Gastroesophageal sphincter (tissue), 4 donors: ENCODE measurements at places on chromosomes 4 and X.
A peak's percentile ranks its signal among the peaks of the same experiment; 100 is the strongest.

GRCh38 chr4:138181287-138181686 lies 60.9 kb downstream of the SLC7A11 start:
- H3K27ac ChIP-seq, result peak overlapping the region; percentile 59
- peaks cover 10% of the 10 kb centered on the region for H3K4me1 ChIP-seq
- no peaks in the 10 kb centered on the region for H3K27me3 ChIP-seq
- H3K4me3 ChIP-seq, result no peak overlapping the region
- H3K36me3 ChIP-seq, result no peaks in the 10 kb centered on the region

GRCh38 chrX:19604375-19604774 lies 89.1 kb upstream of the MAP3K15 start:
- no peak overlapping the region for H3K27ac ChIP-seq
- no peaks in the 10 kb centered on the region for H3K36me3 ChIP-seq
- no peaks in the 10 kb centered on the region for H3K27me3 ChIP-seq
- no peaks in the 10 kb centered on the region for H3K4me1 ChIP-seq
- H3K4me3 ChIP-seq, result no peak overlapping the region
- no peak for ATAC-seq

DNA sequence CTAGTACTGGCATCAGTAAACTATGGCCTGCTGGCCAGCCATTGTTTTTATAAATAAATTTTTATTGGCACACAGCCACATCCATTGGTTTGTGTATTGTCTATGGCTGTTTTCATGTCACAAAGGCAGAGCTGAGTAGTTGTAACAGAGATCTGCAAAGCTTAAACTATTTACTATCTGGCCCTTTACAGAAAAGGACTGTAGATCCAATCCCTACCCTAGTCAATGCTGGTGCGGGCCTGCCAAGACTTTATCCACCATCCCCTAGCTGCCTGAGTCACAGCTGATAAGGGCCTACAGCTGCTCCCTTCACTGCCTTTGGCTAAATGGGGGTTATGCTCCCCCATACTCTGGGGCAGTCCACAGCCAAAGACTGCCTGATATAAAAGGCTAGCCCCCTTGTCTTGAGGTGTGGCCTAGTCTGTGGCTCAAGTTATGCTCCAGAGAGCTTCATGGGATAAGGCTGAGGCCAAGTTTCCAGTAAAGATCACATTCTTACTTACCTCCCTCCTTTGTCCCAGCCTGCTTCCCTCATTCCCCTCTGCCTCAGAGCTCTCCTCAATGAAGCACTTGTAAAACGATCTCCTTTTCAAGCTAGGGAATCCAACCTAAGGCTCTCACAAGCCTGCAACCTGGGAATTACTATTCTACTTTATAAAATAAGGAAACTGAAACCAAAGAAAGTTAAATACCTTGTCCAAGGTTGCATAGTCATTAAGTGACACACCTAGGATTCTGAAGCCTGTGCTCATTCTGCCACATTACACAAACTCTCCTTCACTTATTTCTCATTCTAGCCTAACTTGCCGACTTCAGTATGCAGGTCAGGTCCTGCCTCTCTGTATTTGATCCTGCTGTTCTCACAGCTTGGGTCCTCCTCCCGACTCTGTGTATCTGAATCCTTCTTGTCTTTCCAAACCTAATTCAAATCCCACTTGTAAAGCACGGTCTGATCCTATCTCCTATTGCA lies 20.7 kb downstream of the ACE2 start:
- H3K4me1 ChIP-seq, result no peaks in the 10 kb centered on the region
- H3K27ac ChIP-seq, result no peak overlapping the region
- no peaks in the 10 kb centered on the region for H3K27me3 ChIP-seq
- no peak overlapping the region for H3K4me3 ChIP-seq
- no peaks in the 10 kb centered on the region for H3K36me3 ChIP-seq
- no peak for ATAC-seq

GRCh38 chrX:64206556-64207162 lies 1.2 kb upstream of the AMER1 start:
- ATAC-seq, result no peak
- peak overlapping the region; percentile 74 for H3K4me3 ChIP-seq
- H3K27me3 ChIP-seq, result no peaks in the 10 kb centered on the region
- H3K27ac ChIP-seq, result peak overlapping the region; percentile 94
- H3K36me3 ChIP-seq, result no peaks in the 10 kb centered on the region
- H3K4me1 ChIP-seq, result peaks cover 43% of the 10 kb centered on the region

DNA sequence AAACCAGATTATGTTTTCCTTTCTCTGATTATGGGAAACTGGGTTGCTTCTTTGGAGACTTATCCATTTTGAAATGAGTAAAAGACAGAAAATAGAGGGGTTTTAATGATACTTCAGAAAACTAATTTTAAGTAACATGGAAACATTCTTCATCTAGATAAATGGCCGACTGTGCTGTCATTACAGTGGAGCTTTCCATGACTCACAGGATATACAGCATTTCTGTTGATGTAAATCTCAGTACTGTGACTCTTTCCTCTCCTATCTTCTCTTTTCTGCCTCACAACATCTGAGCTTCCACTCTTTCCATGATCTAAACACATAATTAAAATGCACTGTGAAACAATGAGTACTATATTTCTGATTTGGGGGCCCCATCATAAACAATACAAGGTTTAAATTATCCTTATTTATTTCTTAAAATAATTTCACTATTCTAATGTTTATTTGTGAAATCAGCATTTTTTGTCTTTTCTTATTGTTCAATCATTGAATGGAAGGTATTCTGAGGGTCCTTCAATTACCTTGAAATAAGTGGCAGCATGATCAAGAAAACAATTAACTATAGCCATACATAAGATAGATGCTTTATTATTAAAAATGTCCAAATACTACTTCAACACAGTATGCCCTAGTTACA lies 19.3 kb downstream of the SEC24D start:
- peaks cover 50% of the 10 kb centered on the region for H3K36me3 ChIP-seq
- no peak overlapping the region for H3K4me3 ChIP-seq
- H3K4me1 ChIP-seq, result peaks cover under 1% of the 10 kb centered on the region
- H3K27ac ChIP-seq, result no peak overlapping the region
- ATAC-seq, result no peak
- H3K27me3 ChIP-seq, result no peaks in the 10 kb centered on the region

DNA sequence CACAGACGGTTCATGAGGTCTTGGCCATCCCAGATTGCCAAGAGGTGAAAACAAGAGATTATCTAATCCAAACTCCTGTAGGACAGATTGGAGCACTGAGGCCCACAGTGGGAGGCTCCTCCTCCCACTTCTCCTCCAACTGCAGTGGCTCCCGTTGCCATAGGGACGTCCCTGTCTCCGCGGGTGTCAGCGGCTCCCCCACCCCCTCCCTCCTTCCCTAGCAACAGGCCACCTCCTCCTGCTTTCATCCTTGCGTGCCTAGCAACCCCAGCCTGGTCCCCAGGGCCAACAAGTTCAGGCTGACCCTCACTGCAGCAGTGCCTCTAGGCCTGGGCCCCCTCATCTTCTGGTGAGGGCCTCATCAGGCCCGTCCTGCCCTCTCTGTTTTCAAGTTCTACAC lies 6.8 kb upstream of the IQSEC2 start:
- H3K27me3 ChIP-seq, result no peaks in the 10 kb centered on the region
- no peaks in the 10 kb centered on the region for H3K36me3 ChIP-seq
- H3K4me3 ChIP-seq, result no peak overlapping the region

- H3K27ac ChIP-seq, result no peak overlapping the region
- ATAC-seq, result no peak
- peaks cover 3% of the 10 kb centered on the region for H3K4me1 ChIP-seq
- H3K36me3 ChIP-seq, result no peaks in the 10 kb centered on the region
- H3K27me3 ChIP-seq, result no peaks in the 10 kb centered on the region
Measured at GRCh38 chr4:42344309-42344708, 53.0 kb upstream of the SHISA3 start.

- H3K4me3 ChIP-seq, result no peak overlapping the region
- no peak overlapping the region for H3K27ac ChIP-seq
- no peak for ATAC-seq
- no peaks in the 10 kb centered on the region for H3K4me1 ChIP-seq
- H3K36me3 ChIP-seq, result no peaks in the 10 kb centered on the region
Measured at GRCh38 chr4:88138561-88138960, 19.9 kb downstream of the ABCG2 start.
